ENCODE measurements at places on chromosomes 5 and 9.

DNA sequence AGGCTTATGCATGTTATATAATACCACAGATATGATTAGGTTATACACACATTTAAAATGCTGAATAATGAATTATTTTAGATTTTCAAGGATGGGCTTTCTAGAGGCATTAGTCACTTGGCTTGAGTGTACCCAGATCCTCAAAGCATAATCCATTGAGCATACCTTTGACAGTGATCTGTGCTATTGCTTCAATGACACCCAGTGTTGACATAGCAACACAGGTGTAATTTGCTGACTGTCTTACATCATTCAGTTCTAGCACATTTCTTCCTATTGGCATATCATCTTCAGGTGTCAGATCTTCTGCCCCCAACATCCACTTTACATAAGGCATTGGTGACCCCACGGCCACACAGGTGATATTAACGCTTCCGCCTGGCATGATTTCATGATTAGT is 721.5 kb upstream of the DMAC1 start:
- DNase-seq: no peak

DNA sequence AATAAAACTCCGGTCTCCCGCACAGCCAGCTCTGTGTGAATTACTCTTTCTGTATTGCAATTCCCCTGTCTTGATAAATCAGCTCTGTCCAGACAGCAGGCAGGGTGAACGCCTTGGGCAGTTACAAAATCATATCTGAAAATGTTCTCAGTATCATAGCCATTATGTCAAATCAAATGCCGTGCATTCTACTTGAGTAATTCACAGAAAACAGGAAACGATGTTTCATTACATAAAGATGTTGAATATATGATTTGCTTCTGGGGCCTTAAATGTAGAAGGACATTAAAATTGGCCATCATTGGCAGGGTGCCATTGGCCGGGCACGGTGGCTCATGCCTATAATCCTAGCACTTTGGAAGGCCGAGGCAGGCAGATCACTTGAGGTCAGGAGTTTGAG is 8.5 kb downstream of the POLR3G start:
- DNase-seq: no peak

GRCh38 chr5:173762930-173763329 is 125.2 kb upstream of the CPEB4 start:
- no peak for DNase-seq

GRCh38 chr9:137042751-137043727 is 2.9 kb downstream of the NPDC1 start:
- no peak for DNase-seq

DNA sequence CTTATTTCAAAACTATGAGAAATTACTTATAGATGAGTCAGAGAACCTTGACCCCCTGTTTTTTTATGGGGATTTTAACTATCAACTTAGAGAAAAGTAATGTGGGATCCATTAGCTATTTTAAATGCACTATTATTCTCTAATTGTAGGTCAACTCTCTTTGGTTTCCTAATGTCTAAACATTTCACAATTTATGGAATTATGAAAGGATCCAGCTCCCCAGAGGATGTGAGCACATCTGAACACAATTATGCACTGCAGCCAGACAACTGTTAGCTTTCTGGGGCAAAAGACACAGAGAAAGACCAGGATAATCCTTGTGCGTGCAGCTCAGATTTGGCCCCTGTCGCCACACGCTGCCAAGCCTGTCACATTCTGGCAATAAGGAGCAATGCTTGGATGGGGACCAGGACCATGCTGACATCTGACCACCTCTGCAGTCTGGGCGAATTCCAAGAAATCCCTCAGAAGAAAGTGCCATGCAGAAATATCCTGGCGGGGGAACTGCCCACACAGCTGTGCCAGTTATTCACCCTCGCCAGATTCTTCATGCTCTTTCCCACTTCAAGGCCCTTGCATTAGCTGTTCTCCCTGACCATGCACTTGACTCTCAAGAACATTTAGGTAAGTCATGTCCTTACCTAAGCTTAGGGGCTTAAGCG is 22.2 kb upstream of the CMBL start:
- DNase-seq: no peak

- DNase-seq: no peak
Measured at GRCh38 chr5:167725741-167726140, 565.7 kb upstream of the WWC1 start.

- DNase-seq: no peak
Measured at GRCh38 chr9:79129865-79130480, 441.8 kb upstream of the TLE4 start.

DNA sequence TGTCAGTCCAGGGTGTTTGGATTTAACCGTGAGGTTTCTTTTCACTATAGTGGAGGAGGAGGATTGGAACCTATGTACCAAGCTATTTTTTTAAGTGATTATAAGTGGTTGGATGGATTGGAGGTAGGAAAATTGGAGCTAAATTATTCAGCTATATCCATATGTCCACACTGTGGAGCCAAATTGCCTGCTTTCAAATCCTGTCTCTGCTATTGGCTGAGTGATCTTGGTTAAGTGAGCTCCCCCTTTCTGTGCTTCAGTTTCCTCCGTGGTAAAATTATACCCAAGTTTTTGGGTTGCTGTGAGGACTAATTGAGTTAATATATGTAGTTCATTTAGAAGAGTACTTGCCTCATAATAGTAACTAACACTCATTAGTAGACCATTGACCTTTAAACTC is 2.5 kb downstream of the CENPP start:
- no peak for DNase-seq

DNA sequence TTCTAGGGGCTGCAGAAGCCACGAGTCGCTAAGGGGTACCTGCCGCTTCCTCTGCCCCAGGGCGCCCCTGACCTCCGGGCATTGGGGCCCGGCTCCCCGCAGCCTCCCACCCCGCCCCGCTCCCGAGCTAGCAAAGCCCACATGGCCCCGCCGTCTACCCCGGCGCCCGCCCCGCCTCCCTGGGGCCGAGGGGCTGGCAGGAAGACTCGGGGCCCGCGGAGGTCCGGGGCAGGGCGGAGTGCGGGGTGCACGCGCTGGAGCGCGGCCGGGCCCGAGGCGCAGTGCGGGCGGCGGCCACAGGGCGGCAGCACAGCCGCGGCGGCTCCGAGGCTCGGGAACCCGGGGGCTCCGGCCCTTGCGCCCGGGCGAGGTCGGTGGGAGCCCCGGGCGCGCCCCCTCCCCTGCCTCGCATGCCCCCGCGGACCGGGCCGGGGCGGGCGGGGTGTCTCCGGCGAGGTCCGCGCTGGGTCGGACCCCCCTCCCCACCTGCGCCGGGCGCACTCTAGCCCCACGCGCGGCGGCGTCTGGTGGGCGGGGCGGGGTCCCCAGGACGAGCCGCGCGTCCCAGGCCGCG is 6.7 kb downstream of the NRARP start:
- no peak for DNase-seq

GRCh38 chr5:62263401-62263800 is 42.6 kb upstream of the KIF2A start:
- no peak for DNase-seq

GRCh38 chr5:150398722-150399523 is 13.8 kb downstream of the CD74 start:
- DNase-seq: no peak

DNA sequence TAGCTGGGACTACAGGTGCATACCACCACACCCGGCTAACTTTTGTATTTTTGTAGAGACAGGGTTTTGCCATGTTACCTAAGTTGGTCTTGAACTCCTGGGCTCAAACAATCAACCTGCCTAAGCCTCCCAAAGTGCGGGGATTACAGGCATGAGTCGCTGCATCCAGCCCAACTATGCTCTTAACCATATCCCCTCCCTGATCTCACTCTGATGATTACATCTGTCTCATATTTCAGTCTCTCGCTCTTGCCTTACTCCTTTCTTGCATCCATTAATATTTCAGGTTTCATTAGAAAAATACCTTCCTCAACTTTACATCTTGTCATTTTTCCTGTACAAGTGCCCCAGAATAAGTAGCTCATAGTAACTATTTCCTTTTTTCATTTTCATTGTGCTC is 61.0 kb upstream of the BASP1 start:
- no peak for DNase-seq

- no peak for DNase-seq
Measured at GRCh38 chr5:83467371-83468035, 4.0 kb upstream of the VCAN start.

- DNase-seq: no peak
Measured at GRCh38 chr5:78065663-78066062, 228.8 kb downstream of the AP3B1 start.

- DNase-seq: no peak
Measured at GRCh38 chr5:34622098-34622400, 34.1 kb upstream of the RAI14 start.

GRCh38 chr9:101117161-101117560 is 88.6 kb downstream of the PLPPR1 start:
- DNase-seq: no peak

- DNase-seq: no peak
Measured at GRCh38 chr5:44885903-44886302, 77.2 kb downstream of the MRPS30 start.

- no peak for DNase-seq
Measured at GRCh38 chr5:169416583-169417196, 115.8 kb upstream of the SLIT3 start.

GRCh38 chr9:136494531-136495215 is 11.8 kb upstream of the SEC16A start:
- no peak for DNase-seq

- no peak for DNase-seq
Measured at GRCh38 chr5:154284433-154284832, 93.9 kb downstream of the GALNT10 start.

DNA sequence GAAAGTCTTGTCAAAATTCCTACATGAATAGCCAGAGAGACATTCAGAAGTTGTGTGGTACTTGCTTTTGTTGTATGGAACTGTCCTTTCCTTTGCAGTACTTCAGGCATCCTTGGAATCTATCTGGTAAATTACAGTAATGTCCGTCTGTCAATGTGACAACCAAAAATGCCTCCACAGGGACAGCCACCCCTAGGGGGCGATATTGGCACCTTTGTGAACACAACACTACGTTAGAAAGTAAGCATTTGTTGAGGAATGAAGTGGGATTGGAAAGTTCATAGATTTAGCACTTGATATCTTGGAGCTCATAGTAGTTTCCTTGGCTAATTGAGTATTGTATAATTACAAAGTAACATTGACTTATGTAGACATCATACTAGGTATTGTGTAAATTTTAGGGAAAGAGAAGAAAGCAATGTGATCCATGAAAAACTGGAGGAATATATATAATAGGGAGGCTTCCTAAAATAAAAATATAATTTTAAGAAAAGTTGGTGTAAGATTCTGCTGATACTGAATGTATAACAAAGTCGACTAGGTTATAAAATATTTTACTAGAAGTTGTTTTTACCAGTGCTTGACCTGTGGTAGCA is 32.7 kb downstream of the TMEFF1 start:
- DNase-seq: peak; percentile 13

DNA sequence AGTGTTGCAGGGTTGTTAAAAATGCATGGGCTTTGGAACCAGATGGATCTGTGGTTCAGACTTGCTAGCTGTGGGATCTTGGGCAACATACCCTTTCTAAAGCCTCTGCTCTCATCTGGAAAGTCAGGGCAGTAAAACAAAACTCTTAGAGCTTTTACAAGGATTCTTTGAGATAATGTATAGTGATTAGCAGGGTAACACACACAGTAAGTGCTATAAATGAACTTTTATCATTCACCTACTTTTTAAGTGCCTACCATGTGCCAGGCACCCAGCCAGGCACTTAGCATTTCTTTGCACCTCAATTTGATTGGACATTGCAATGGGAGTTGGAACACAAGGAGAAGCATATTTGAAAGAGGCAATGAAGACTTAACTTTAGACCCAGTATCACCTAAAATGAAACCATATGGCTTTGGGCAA is 208.6 kb upstream of the PAPPA start:
- no peak for DNase-seq

DNA sequence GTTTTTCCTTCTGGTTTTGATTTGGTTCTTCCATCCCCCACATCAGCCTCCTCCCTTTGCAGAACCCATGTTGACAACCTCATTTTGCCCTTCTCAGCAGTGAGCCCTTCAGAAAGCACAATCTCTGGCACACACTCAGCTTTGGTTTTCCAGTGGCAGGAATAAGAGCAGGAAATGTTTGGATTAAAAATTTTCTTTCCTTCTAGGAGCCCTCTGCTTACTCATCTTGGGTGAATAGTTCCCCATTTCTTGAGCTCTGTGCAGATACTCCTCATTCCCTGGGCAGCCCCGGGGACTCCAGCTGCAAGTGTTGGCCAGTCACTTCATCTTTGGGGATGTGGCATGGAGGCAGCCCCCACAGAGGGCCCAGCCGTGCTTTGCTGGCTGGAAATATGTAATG is 170.5 kb downstream of the NR3C1 start:
- no peak for DNase-seq

GRCh38 chr9:99199938-99200539 is 21.7 kb downstream of the ALG2 start:
- DNase-seq: no peak

- DNase-seq: no peak
Measured at GRCh38 chr9:14304259-14304658, 9.7 kb downstream of the NFIB start.

DNA sequence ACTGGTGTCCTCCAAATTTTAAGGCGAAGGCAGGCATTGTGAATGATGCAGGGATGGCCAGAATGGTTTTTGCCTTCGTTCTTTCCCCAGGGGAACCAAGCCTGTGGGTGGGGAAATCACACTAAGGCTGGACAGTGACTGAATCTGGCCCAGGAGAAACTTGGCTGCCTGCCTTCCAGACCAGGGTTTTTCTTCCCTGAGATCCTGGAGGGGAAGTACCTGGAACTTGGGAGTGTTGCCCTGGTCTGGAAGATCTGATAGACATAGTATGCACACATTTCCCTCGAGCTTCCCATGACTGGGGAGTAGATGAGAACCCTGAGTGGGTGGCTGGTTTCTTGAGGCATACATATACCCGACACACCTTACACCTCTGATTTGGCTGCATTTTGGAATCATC is 664 bp upstream of the IL11RA start:
- no peak for DNase-seq

DNA sequence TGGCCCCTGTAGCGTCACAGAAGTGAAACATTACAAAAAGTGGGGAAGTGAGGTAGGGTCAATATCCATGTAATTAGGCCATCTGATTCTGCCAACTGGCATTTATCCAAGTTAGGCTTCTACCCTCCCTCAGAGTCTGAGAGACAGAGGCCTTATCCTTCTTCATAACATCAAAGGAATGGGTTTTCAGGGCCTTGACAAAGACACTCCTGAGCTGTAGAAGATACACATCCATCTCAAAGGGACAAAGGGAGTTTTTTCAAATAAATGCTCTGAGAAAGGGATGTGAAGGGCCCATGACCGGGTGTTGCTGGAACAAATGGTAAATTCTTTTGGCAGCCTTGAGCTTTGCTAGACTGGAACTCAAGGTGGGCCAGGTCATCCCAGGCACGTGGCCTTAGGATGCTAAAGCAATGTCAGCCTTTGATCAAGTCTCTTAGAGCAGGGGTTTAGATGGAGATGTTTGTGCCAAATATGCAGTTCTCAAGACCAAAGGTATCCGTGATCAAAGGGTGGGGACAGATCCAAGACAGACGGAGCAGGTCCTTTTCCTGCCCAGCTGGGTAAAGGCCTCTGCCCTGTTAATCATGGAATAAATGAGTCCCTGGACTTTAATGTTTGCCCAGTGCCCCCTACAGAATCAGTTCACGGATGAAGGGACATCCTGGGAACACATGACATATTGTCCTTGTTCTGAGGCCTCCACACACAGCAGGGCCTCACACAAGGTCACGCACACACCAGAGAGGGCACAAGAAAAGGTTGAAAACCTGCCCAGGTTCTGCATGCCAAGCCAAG is 10.0 kb upstream of the FAM169A start:
- no peak for DNase-seq

- DNase-seq: no peak
Measured at GRCh38 chr9:85432599-85432998, 309.2 kb downstream of the AGTPBP1 start.

GRCh38 chr9:116953271-116953670 is 266.2 kb downstream of the TRIM32 start:
- DNase-seq: no peak

- DNase-seq: no peak
Measured at GRCh38 chr5:146466521-146467349, 19.6 kb downstream of the TCERG1 start.

All from stimulated activated CD8-positive, alpha-beta memory T cell treated with anti-CD3 and anti-CD28 coated beads, Interleukin-4, amount 100 ng/mL, for 1 hour (primary cell).